Activated CD8-positive, alpha-beta T cell treated with anti-CD3 and anti-CD28 coated beads for 36 hours (primary cell): ENCODE measurements at places on chromosomes 11 and 22. TPM values are rescaled to one million over a fixed set of nuclear protein-coding genes. Genes with fewer than 3 reads are reported as not detected.

DNA sequence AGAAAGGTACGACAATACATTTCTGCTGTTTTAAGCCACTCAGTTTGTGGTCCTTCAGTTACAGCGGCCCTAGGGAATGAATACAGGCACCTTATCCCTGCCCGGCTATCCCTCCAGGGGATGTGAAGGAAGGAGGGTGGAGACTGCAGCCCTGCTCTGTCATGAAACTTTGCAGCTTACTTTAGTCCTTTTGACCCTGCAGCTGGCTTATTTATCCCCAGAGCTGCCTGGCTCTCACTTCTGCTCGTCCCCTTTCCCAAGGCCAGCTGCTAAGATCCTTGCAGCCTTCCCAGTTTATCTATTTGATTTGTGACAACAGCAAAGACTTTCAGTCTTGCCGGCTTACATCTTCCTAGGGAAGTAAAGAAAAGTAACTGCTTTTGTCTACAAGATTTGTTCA, 55.2 kb downstream of the SC5D start:
- no peak for DNase-seq

GRCh38 chr22:48320048-48320682, 1507.5 kb downstream of the BRD1 start:
- no peak for DNase-seq

Gene FAT3
- not detected for total RNA-seq

Gene PAX6
- total RNA-seq: not detected

Gene TTLL8
- not detected for total RNA-seq

GRCh38 chr11:27688076-27688475, 12.2 kb downstream of the BDNF start:
- DNase-seq: no peak

DNA sequence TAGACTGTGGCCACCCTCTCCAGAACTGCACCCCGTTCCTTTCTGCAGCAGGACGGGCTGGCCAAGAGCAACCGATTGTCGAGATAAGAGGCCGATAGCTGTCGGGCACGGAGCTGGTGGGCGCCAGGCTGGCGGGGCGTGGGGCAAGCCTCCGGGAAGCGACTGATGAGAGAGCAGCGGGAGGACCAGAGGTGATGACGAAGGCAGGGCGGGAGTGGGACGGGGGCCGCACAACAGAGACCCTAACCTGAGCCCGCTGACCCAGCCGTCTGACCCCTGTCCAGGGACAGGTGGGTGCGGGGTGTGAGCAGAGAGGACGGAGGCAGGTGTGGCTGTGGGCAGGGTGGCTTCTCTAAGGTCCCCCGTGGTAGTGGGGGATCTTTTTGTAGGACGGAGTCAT, 7.3 kb upstream of the BRSK2 start:
- DNase-seq: no peak

GRCh38 chr22:37193629-37194191, 5.7 kb upstream of the C1QTNF6 start:
- DNase-seq: peak; percentile 71

Gene MEI1
- total RNA-seq: 28.4 TPM

DNA sequence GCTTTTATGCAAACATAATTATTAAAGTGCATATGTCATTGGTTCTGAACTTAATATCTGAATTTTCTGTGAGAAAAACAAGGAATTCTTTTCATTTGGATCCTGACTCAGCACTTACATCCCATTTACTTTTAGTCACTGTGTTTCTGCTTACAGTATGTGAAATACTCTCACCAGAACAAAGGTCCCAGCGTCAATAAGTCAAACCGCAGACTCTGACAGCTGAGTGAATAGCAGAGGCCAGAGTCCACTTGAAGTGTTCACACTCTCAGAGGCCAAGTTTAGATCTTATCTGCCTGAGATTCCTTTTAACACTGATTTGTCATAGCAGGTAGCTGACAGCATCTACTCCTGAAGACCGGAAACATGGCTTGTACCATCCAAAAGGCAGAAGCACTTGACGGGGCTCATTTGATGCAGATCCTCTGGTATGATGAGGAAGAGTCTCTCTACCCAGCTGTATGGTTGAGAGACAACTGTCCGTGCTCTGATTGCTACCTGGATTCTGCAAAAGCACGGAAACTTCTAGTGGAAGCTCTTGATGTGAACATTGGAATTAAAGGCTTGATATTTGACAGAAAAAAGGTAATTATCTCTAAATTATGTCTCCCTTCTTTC, 14.6 kb downstream of the BBOX1 start:
- no peak for DNase-seq

- DNase-seq: no peak
Observed at GRCh38 chr11:94885133-94885532, 88.2 kb downstream of the CWC15 start.

Gene MUC2
- not detected for total RNA-seq

GRCh38 chr11:28259177-28259843, 151.1 kb downstream of the METTL15 start:
- DNase-seq: no peak

Gene PHLDA2
- 3.7 TPM for total RNA-seq

DNA sequence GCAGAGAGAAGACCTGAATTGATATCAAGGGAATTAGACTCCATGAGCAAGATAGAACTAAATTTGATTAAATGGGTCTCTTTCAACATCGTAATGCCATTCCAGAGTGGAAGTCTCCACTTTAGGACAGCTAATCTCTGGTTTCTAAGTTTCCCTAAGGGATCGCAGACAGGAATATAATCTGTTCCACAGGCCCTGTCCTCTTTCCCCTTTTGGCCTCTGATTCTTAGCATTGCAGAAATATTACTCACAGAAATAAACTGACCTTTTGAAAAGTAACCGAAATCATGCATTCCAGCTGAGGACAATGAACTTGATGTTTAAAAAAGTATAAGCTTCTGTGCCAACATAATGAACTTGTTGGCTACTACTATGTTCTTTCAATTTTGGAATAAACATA, 227.8 kb downstream of the ETS1 start:
- no peak for DNase-seq

- no peak for DNase-seq
Observed at GRCh38 chr11:129251067-129251466, 58.9 kb upstream of the ARHGAP32 start.

Gene RIC3
- total RNA-seq: 7.6 TPM

DNA sequence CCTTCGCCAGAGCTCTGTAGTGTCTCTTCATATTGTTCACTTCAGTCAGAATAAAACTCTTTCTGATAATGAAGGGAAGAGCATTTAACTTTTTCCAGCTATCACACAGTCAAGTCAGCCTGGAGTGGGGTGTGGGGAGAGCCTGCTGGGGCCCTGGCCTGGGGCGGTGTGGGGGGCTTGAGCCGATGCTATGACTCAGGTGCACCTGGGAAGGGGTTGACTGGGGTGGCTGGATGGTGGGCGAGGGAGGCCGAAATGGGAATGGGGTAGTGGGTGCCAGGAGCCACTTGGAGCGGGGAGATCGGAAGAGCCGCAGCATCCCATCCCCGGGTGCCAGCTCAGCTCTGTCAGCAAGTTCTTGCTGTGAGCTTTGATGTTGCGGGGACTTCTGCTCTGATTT, 100.9 kb downstream of the NXPE2 start:
- no peak for DNase-seq

- no peak for DNase-seq
Observed at GRCh38 chr11:42175203-42175602, 715.8 kb upstream of the LRRC4C start.

DNA sequence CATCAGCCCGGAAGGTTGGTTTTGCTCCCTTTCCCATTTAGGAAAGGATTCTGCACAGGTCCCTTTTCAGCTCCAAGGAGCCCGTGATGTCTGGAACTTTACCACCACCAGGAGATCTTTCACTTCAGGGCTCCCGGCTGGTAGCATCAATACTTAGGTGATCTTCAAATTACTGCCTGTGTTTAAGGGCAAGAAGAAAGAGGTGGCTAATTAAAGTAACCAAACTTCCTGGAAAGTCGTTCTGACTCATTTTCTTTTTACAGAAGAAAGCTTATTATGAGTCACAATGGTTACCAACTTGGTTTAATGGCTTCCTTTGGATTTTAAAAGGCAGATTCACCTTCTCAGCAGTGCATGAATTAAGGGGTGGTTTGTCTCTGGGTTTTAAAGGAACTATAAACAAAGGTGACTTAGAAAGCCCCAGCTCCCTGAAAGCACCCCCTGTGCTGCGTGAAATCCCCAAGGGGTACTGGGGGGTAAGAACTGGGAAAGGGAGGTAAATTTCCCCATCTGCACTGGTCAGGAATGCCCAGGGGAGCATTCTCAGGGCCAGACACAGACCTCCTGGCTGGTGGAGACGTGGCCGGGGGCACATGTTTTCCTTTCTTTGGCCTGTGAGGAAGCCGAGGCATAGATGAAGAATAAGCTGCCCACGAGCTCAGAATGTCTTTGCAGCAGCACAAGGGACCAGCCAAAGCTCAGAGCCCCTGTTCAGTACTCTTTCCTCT, 8.8 kb downstream of the POU2F3 start:
- DNase-seq: peak; percentile 18
